ENCODE measurements at places on chromosomes 5 and 9.
A peak's percentile ranks its signal among the peaks of the same experiment; 100 is the strongest.

DNA sequence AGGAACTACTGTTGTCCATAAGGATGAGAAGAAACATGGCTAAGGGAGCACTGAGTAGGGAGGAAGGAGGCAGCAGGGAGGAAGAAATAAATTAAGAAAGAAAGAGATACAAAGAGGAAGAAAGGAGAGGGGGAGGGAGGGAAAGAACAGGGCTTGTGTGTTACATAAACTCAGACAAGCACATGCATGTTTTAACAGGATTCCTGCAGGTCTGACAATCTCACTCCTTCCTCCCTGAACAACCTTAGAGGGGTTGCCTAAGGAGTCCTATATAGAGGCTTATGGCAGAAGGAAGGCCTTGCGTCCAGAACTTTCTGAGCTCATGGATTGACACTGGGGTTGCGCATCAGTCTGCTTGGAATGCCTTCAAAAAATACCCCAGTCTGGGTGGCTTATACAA, 4.2 kb upstream of the KCNIP1 start:
- peaks cover 93% of the 10 kb centered on the region for H3K27me3 ChIP-seq
- H3K4me1 ChIP-seq = peaks cover 30% of the 10 kb centered on the region

- H3K27me3 ChIP-seq = no peaks in the 10 kb centered on the region
- peak overlapping the region; percentile 89 for H3K27ac ChIP-seq
- H3K36me3 ChIP-seq = no peaks in the 10 kb centered on the region
- peak; percentile 51 for DNase-seq
- no peak overlapping the region for H3K4me3 ChIP-seq
Observed at GRCh38 chr5:109739741-109740728, 50.3 kb downstream of the MAN2A1 start.

- H3K36me3 ChIP-seq = no peaks in the 10 kb centered on the region
- H3K4me1 ChIP-seq = no peaks in the 10 kb centered on the region
- no peaks in the 10 kb centered on the region for H3K27me3 ChIP-seq
- peak; percentile 3 for DNase-seq
Observed at GRCh38 chr5:164433106-164433870, 927.9 kb downstream of the MAT2B start.

DNA sequence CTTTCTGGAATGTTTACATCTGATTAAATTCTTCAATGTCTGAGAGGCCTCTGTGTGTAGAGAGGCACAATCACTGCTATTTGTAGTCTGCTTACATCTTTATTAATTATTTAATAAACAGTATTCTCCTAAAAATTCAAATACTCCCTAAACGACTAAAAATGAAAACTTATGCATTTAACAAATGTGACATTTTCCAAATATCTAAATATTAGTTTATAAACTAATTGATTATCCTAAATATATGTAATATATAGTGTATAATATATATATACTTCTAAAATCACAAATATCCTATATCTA, 57.7 kb upstream of the ZBED3 start:
- H3K4me1 ChIP-seq = no peaks in the 10 kb centered on the region
- DNase-seq = no peak
- H3K36me3 ChIP-seq = no peaks in the 10 kb centered on the region
- no peak overlapping the region for H3K27ac ChIP-seq

DNA sequence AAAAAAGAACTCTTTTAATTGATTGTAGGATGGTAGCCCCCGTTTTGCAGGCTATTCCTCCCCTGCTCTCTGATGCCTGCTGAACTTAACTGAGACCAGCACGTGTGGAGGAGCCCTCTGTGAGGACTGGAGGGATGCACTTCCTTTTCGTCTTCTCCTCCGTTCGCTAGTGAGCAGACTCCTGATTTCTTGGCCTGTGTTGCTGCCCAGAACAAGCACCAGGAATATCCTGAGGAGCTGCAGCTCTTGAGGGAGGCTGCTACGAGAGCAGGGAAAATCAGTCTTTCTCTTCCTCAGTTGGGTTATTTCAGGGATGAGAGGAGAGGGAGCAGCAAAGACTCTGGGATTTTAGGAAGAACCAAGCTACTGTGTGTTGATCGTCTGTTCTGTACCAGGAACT, 74.7 kb downstream of the ARHGAP26 start:
- no peaks in the 10 kb centered on the region for H3K27me3 ChIP-seq
- peaks cover 15% of the 10 kb centered on the region for H3K4me1 ChIP-seq
- no peak overlapping the region for H3K4me3 ChIP-seq

GRCh38 chr5:154296525-154297159, 106.1 kb downstream of the GALNT10 start:
- H3K4me3 ChIP-seq = no peak overlapping the region
- peaks cover 21% of the 10 kb centered on the region for H3K36me3 ChIP-seq
- no peaks in the 10 kb centered on the region for H3K27me3 ChIP-seq
